NCI-H2081 treated with DMSO at 0.1 percent for 48 hours (cell line): ENCODE measurements at places on chromosomes 2 and 18.
A peak's percentile ranks its signal among the peaks of the same experiment; 100 is the strongest.

DNA sequence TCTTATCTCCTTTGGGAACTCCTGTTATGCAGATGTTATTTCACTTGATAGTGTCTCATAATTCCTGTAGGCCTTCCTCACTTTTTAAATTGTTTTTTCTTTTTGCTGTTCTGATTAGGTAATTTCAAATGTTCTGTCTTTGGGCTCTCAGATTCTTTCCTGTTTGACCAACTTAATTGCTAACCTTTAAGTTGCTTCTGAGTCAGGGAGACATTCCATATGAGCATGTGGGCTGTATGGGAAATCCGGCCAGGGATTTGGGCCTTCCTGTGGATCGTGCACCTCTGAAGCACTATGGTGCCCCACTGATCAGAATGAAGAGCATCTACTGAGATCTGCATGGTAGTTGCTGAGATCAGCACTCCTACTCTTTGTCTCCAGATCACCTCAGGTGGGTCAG, 44.7 kb upstream of the REEP1 start:
- no peak for DNase-seq

DNA sequence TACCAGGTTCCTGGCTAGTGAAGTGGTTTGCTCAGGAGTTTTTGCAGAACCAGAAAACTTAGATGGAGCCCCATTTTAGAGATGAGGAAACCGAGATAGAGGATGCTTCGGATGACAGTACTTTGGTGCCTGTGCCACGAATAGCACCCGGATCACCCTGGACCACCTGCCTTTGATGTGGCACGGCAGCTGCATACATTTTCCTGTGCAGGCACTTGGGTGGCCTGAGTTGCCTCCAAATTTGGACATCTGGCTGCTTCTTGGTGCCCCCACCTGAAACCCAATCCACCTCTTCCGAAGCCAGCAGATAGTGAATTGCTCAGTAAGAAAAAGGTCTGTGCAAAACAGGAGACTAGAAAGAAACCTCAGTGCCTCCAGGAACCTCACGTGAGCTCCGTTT, 140.6 kb upstream of the ID2 start:
- no peak for DNase-seq

DNA sequence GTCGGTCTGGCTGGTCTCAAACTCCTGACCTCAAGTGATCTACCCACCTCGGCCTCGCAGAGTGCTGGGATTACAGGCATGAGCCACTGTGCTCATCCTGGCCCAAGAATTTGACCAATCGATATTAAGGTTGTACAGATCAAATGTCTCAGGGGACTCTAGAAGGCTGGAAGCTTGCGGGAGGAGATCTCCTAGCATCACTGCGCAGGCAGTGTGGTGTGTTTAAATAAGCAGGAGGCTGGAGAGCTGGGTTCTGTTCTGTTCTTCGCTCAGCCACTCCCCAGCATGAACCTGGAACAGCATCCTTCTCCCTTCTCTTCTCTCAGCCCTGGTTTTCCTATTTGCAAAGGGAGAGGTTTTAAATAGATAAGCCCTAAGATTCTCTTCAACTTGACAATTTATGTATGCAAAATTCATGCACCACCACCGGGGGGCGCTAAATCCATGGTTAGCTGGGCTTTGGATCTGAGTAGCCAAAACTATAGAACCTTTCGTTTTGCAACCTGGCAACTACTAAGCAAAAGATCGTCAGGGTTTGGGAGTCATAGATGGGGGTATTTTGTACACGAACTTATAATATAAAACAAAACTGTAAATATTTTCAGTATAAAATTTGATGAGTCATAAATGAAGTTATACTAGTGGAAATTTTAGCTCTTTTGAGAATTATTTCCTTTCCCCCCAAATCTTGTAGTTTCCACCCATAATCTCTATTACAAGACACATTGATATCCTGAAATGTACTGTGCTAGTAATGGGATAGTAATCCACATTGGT, 60.6 kb downstream of the SLC16A14 start:
- peak; percentile 22 for DNase-seq

DNA sequence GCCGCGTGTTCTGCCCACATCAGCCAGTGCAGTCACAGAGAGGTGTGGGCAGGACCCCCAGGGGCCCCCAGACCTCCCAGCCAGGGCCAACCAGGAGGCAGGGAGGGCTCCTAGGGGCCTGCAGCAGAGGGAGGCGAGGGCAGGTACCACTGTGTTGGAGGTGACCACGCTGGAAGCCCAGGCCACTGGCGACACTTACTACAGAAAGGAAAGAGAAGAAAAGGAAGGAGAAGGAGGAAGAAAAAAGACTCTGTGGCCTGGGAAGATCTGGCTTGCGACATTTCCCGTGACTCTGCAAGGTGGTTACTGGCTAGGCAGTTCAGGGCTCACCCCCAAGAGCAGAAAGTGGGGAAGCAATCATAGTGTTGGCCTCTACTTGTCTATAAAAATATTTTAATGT, 98.1 kb upstream of the BCL2L11 start:
- no peak for DNase-seq

- DNase-seq, result no peak
Measured at GRCh38 chr2:14256890-14257289, 375.6 kb upstream of the LRATD1 start.

DNA sequence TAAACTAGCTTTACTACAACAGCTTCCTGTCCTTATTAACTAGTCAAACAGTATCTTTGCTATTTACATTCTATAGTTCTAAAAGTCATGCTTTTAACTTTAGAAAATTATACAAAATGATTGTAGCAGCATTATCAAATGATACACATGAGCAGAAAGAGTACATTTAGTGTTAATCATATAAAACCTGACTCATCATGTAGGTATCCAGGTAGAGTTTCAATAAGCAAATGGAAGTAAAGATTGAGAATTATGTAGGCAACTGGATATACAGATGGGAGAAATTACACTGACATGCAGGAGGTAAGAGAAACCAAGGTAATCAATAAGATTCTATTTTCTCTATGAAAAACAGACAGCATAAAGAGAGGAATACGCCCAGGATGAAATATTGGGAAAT, 33.8 kb downstream of the TRIP12 start:
- DNase-seq, result no peak

- no peak for DNase-seq
Measured at GRCh38 chr2:209790066-209790728, 18.6 kb downstream of the UNC80 start.

DNA sequence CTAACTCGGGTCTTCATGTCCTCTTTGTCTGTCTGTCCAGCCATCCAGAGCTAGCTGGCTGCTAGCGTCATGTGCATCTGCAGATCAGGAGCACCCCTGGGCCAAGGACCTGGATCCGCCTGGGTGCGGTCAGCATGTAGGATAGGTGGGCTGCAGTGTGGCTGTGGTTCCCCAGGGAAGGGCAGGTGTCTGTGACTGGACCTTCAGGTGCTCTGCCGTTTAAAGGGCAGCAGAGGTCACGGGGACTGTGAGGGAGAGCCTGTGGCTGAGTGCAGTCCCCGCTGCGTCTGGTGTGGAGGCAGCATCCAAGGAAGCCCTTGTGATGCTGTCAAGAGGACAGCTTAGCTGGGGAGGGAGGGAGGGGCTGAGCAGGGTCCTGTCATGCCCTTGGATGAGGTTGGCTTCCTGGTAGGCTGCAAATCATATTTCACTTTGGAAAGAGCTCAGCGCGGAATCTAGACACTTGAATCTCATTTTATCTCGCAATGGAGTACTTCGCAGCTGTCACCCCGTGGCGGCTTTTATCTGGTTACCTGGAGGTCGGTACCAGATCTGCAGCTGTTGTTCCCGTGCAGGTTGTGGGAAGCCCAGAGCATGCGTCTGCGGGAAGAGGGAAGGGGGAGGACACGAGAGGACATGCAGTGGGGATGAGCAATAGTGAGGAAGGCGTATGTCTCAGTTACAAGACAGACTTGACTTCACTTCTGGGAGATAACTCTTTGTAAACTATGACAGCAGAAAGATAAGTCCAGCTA, 5.9 kb upstream of the RALB start:
- no peak for DNase-seq
